ENCODE measurements at places on chromosomes 12 and 14.

DNA sequence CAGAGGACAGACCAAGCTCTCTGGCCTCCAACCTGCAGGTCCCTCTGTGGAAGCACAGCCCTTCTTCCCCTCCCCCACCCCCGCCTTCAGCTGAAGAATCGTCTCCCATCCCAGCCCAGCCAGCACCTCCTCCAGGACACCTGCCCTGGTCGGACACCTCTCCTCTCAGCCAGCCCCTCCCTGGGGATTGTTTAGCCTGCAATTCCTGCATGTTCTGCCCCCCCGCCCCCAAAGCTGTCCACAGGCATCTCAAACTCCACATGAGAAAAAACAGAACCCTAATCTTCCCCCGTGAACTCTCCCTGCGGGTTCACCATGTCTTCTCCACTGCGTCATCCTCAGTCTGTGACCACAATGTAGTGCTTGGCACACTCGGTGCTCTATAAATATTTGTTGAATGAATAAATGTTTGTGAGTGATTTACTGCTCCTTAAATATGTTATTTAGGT, 24.1 kb downstream of the PRIMA1 start:
- peak; percentile 1 for DNase-seq

DNA sequence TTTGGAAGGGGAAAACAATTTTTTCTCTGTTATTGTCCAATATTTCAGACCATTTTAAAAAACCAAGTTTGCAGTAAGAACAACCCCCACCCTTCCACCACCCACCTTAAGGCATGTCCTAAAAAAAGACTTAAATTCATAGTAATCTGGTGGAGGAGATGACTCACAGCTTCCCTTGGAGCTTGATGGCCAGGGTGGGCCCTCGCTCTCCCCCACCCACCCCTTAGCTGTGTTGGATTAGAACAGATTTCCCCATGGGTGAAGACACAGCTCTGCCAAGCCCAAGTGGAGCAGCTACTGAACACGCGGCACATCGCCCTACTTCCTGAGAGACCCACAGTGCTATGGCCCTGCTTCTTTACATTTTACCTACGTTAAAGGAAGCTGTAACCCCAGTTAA, 140.3 kb downstream of the GCH1 start:
- no peak for DNase-seq

GRCh38 chr14:35404449-35405303, at the start of gene NFKBIA:
NFKBIA (minus strand) TSS chr14:35404749; CDS start chr14:35404644, 105 bp downstream.
- peak; percentile 61 for DNase-seq

GRCh38 chr12:109729371-109729781, 15.8 kb downstream of the FAM222A start:
- DNase-seq = no peak

DNA sequence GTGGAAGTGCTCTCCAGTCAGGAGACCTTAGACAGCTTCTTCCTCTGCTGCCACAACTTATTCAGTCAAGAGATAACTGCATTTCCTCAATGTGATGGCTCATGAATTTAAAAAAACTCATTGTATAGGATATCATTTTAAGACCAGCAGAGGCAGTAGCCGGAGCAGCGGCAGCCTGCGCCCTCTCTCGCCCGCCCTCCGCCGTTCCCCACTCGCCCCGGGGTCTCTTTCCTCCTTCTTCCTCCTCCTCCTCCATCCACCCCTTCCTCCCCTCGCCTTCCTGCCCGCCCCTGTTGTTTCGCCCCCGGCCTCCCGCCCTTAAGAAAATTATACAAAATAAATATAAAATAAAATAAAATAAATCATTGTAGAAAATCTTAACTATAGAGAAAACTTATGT, 687.6 kb downstream of the FLRT2 start:
- DNase-seq = no peak

- DNase-seq = no peak
Observed at GRCh38 chr12:48780381-48781025, 8.4 kb downstream of the ADCY6 start.

DNA sequence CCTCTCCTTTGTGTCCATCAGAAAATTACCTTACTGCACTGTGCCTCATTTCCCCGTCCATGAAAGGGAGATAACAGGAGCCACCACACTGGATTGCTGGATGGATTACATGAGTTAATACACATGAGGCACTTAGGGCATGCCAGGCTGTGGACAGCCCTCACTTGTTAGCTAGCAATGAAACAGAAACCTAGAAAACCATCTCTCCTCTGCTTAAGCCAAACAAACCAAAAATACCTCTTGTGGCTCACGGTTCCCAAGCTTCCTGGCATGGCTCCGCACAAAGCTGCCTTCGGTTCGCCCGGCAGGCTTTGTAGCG, 660 bp upstream of the HCFC2 start:
- DNase-seq = no peak

- no peak for DNase-seq
Observed at GRCh38 chr14:51609955-51610283, 41.8 kb upstream of the FRMD6 start.

DNA sequence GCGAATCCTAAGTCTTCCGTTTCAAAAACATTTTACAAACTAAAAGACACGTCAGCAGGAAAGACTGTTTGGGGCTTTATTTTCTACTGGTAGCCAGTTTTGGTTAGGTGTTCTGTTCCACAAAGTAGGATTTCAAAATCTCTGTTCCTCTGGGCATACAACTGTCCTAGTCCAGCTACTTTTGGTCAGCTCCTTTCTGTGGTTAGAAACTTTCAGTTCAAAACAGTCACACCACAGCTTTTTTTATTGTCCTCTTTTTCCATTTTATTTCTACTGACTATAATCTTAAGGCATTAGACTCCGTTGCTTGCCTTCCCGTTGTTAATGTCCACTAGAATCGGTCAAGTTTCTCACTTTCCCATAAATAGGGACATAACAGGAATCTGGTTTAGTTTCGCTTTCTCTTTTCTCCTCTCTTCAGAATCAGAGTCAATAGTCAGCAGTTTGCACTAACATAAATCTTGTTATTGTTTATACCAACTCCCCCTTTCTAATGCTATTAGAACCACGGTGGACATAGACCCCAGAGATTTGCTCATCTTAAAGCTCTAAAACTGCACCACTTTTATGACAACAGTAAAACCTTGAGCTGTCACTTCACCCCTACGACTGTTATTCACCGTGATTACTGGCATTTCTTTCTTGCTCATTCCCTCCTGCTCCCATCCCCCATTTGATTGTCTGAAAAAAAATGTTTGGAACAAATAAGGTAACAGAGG, 41.5 kb upstream of the NPAS3 start:
- DNase-seq = no peak

DNA sequence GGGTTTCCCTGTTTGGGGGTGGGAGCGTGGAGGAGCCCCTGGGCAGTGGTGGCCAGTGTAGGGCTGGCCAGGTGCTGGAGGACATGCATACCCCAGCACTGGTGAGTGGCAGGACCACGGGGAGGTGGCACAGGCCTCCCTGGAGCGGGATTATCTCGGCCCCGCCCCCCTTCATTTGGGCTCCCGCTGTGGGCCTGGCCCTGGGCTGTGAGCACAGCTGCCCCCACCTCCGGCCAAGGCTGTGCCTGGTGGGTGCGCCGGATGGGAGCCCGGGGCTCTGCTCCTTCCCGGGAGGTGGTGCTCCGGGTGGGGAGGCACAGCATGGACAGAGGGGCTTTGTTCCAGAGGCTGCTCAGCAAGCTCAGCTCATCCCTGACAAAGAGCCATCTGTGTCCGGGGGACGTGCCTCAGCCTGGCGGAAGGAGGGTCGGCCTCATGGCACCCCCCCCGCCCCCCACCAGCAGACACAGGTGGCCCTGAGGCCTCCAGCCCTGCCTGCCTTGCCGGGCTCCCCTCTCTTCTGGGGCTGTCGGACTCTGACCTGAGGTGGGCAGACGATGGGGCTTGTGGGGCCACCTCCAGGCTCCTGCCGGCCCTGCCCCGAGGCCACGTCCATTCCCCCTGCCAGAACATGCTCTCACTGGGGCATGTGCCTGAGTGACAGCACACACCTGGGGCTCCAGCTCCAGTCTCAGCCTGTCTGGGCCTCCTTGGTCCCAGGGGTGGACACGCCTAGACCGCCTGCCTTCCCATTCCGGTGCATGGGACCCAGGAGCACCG, 8.4 kb downstream of the TEDC1 start:
- no peak for DNase-seq

Data from fibroblast of skin of left biceps (primary cell).